IMR-90 (cell line): ENCODE measurements at places on chromosomes 16 and 17. TPM values are rescaled to one million over a fixed set of nuclear protein-coding genes. Genes with fewer than 3 reads are reported as not detected.

PRAC2 gene
- not detected in 2 replicates for total RNA-seq

GRCh38 chr16:67948015-67948414 lies 4.1 kb upstream of the LCAT start:
- H3K27ac ChIP-seq, result no peak overlapping the region
- no peak overlapping the region for H3K4me3 ChIP-seq
- no peaks in the 10 kb centered on the region for H3K27me3 ChIP-seq
- DNase-seq, result no peak
- no peaks in the 10 kb centered on the region for H3K4me1 ChIP-seq

CSH1 gene
- total RNA-seq, result not detected in 2 replicates

- peaks cover 2% of the 10 kb centered on the region for H3K27me3 ChIP-seq
- H3K4me3 ChIP-seq, result no peak overlapping the region
- H3K4me1 ChIP-seq, result no peaks in the 10 kb centered on the region
- no peak for DNase-seq
- no peak overlapping the region for H3K27ac ChIP-seq
These were observed 73.2 kb upstream of the AKTIP start for GRCh38 chr16:53576210-53576609.

KRTAP1-1 gene
- 0.83 and 0.90 TPM in 2 replicates for total RNA-seq

CHST4 gene
- total RNA-seq, result under 0.01 TPM in 1 of 2 replicates, not detected in the other

STUB1 gene
- total RNA-seq, result 162 and 183 TPM in 2 replicates

CEP95 gene
- 6.1 and 13.3 TPM in 2 replicates for total RNA-seq

CCL1 gene
- total RNA-seq, result not detected in 2 replicates

DNA sequence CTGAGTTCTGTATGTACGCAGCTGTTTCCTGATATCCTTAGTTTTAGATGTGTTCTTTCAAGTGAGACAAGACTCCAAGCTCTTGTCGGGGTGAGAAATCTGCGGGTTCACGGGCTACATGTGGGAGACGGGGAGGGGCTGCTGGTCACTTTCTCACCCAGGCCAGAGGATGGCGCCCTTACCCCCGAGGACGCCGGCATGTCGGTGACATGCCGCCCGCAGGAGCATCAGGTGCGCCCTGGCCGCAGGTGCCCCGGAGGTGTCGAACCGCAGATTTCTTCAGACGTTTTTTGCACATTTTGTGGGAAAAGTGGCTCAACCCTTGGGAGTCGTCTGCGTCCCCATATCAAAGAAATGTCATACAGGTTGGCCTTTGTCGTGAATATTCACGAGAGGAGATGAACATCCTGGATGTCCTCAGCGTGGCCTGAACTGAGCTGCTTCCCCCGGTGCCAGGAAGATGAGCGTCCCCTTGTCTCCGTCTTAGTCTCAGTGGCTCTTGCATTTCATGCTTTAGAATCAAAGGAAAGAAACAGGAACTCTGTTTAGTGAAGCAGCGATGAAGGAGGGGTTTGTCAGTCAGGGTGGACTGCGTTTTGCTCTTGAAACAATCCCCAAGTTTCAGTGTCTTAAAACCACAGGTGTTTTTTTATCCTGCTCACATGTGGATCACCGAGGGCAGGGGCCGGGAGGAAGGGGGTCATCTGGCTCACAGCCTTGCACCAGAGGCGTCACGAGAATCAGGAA lies 75.4 kb upstream of the ZNF750 start:
- H3K4me3 ChIP-seq, result no peak overlapping the region
- no peaks in the 10 kb centered on the region for H3K4me1 ChIP-seq
- no peak overlapping the region for H3K27ac ChIP-seq
- no peaks in the 10 kb centered on the region for H3K27me3 ChIP-seq
- no peak for DNase-seq
- peaks cover 8% of the 10 kb centered on the region for H3K36me3 ChIP-seq

- DNase-seq, result no peak
- no peaks in the 10 kb centered on the region for H3K4me1 ChIP-seq
- no peaks in the 10 kb centered on the region for H3K36me3 ChIP-seq
- no peaks in the 10 kb centered on the region for H3K27me3 ChIP-seq
- H3K4me3 ChIP-seq, result no peak overlapping the region
These were observed 23.6 kb downstream of the NTN1 start for GRCh38 chr17:9044772-9045463.

DNA sequence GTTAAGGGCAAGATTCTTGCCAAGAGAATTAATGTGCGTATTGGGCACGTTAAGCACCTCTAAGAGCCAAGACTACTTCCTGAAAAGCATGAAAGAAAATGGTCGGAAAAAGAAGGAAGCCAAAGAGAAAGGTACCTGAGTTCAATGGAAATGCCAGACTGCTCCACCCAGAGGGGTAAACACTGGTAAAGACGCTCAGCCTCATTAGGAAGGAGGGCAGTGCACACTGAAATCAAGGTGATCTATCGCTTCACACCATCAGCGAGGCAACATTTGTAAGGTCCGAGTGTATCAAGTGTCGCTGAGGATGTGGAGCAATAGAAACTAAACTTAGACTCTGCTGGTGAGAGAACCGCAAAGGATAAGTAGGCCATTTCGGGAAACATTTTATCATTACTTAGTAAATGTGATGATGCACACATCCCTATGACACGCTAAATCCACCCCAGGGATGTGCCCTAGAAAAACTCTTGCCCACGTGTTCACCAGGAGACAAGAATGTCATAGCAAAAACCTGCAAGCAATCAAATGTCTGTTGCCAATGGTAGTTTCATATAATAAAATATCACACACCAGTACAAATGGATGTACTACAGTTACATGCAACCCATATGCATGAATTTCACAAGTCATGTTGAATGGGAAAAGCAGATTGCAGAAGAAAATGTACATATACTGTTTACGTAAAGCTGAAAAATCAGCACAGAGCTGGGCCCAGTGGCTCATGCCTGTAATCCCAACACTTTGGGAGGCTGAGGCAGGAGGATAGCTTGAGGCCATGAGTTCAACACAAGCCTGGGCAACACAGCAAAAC lies 23.6 kb downstream of the CNTROB start:
- no peaks in the 10 kb centered on the region for H3K36me3 ChIP-seq
- DNase-seq, result no peak
- H3K4me3 ChIP-seq, result no peak overlapping the region
- peaks cover 3% of the 10 kb centered on the region; the same call in 1 of the 2 replicates for H3K27me3 ChIP-seq

DNA sequence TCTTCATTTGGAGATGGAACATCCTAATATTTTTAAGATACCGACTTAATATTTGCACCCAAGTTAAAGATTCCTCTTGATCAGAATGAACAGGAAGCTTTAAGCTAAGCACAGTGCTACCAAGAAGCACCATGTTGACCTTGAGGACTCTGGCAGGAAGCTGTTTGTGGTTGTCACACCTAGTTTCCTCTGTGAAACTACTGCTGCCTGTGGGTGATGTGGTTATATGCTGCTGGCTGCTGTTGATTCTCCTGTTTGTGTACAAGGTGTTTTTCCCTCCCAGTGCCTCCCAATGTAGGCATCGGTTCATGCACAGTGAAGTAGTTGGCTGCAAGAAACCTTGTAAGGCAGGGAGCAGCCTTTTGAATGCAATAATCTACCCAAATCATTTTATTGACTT lies 23.4 kb downstream of the RBL2 start:
- peaks cover 36% of the 10 kb centered on the region for H3K36me3 ChIP-seq
- no peak overlapping the region for H3K4me3 ChIP-seq
- no peaks in the 10 kb centered on the region for H3K4me1 ChIP-seq
- H3K27me3 ChIP-seq, result no peaks in the 10 kb centered on the region
- no peak for DNase-seq
- no peak overlapping the region for H3K27ac ChIP-seq

DNA sequence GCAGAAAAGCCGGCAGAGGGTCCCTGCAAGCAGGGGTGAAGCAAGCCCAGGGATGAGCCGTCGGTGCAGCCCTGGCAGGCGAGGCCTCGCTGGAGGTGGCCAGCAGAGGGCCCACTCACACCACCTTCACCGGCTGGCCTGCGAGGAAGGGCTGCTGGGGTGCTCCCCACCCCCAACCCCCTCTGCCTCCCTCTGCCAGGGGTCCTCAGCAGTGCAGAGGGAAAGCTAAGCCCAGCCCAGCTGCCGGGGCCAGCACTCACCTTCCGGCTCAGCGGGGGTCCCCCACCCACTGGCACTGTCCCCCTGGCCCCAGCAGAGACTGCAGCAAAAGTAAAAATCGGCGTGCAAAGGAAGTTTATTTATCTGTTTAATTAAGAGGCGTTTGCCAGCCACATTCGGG lies 113.4 kb downstream of the ENGASE start:
- no peak overlapping the region for H3K27ac ChIP-seq
- no peaks in the 10 kb centered on the region for H3K36me3 ChIP-seq
- no peak for DNase-seq
- H3K27me3 ChIP-seq, result peaks cover 46% of the 10 kb centered on the region
- H3K4me1 ChIP-seq, result no peaks in the 10 kb centered on the region
- H3K4me3 ChIP-seq, result no peak overlapping the region
